Esophagus squamous epithelium (tissue), 5 donors: ENCODE measurements at places on chromosomes 7 and 10.

- DNase-seq = no peak
Observed at GRCh38 chr7:137975221-137975620, 26.7 kb downstream of the CREB3L2 start.

- no peak for DNase-seq
Observed at GRCh38 chr10:3478153-3478552, 305.6 kb upstream of the PITRM1 start.

DNA sequence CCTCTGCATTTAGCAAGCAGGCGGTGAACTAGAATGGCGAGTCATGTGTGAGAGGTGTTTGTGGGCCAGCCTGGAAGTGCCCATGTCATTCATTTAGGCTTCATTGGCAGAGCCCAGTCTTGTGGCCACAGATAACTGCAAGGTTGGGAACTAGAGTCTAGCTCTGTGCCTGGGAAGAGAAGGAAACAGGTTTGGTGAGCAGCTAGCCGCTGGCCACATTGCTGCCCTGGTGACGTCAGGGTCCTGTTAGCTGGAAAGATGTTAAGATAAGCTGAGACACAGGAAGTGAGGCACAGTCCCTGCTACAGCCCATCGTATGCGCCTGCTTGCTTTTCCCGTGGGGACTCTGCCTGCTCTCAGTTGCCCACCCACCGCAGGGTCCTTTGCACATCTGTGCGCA, 185.5 kb downstream of the CAMK1D start:
- DNase-seq = no peak

GRCh38 chr10:24415455-24416125, 206.7 kb downstream of the KIAA1217 start:
- DNase-seq = no peak

GRCh38 chr7:8115547-8116402, 146.2 kb downstream of the ICA1 start:
- no peak for DNase-seq

DNA sequence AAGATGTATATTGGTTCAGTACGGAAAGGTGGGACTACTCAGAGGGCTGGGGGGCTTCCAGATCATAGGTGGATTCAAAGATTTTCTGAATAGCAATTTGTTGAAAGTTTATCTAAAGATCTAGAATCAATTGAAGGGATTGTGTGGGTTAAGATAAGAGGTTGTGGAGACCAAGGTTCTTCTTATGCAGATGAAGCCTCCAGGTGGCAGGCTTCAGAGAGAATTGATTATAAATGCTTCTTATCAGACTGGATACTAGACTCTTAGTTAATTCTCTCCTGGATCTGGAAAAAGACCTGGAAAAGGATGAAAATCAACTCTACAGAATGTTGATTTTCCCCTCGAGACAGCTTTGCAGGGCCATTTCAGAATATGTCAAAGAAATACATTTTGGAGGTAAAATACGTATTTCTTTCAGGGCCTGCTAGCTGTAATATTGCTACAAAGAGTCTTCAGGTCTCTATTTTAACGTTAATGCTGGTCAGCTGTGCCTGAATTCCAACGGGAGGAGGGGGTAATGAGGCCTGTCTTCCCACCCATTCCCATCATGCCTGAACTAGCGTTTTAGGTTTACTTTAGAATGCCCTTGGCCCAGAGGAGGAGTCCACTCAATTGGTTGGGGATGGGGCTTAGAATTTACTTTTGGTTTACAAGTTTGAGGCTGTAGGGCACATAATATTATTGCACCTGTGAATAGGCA, 12.8 kb upstream of the GPR15LG start:
- no peak for DNase-seq

DNA sequence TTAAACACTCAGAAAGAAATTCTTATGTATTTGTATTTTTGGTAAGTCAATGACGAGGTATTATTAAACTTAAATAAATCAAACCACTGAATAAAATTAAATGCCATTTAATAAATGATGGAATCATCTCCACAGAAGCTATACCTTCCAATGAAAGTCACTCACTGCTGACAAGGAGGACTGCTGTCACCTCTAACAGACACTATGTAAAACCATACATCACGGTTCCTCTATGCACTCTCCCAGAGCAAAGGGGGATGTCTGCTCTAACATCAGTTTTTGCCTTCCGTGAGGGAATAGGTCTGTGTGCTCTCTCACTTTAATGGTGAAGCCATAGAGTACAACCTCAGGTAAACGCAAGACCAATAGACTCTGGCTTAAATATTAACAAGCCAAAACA, 99.7 kb upstream of the DDC start:
- DNase-seq = no peak

GRCh38 chr7:44580945-44581878, 819 bp downstream of the TMED4 start:
- DNase-seq = no peak

GRCh38 chr10:31467791-31468535, 148.9 kb downstream of the ZEB1 start:
- no peak for DNase-seq

DNA sequence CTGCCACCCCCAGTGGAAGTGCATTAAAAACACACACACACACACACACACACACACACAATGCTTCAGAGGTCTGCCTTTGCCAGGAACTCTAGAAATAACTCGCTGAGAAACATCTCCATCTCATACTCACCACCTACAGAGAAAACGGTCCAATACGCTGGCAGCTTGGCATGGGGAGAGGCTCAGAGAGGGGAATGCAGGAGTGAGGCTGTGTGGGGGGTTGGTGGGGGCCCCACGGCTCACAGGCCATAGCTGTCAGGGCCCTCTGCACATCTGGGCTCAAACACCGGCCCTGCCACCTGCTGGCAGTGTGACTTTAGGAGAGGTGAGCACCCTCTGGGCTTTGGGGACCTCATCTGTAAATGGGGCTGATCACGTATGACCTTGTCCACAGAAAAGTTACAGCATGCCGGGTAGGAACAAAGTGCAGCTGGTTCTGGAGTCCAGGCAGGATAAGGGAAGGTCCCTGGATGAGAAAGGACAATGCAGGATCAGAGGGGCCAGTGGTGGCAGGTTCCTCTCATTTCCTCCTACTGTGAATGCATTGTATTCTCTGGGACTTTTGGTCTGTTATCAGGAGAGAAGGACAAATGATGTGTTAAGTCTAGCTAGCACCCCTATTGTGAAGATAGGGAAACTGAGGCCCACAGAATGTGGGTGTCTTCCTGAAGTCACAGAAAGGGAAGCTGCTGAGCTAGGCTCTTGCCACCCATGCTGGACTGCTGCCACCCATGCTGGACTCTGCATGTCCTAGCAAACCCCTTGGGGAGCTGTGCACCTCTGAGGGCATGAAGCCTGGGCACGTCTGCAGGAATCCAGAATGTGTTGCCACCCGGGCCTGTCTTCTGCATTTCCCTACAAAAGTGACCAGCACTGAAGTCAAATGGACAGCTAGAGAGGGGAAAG, 404.6 kb downstream of the RPS24 start:
- DNase-seq = no peak

DNA sequence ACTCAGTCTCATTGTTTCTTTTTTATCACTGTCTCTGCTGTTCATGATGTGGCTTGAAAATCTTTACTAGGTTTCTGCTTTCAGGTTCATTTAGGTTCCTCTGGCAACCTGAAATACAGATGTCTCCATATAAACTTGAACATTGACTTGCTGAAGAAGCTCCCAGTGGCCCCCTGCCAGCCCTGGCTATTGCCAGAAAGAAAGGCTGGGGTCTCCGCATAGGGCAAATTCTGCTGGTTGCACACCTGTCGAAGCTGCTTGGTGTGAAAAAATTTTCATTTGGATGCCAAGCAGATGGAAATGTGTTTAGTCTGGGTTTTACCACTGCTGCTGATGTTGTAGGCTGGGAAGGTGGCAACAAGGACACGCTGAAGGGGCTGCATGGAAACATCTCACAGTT, 826.7 kb upstream of the GHITM start:
- no peak for DNase-seq

DNA sequence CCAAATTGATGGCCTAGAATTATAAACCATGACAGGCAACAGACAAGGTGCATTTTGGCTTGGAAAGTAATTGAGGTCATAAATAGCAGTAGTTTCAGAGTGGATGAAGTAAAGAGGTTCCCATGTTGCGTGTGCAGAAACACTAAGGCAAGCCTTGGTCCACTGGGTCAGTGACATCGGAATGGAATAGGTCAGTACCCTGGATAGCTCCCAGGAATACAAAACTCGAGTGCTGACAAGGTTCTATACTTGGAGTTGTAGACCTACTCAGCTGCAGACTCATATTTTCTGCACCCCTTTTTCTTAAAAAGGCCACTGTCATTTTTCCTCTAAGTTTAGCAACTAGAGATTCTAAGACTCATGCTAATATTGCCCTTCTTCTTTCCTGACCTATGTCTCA, 132.8 kb downstream of the DYNC1I1 start:
- no peak for DNase-seq
